Stimulated activated CD4-positive, alpha-beta T cell treated with anti-CD3 and anti-CD28 coated beads, Interleukin-1b, Interleukin-23, amount 100 ng/mL, for 24 hours (primary cell): ENCODE measurements at places on chromosomes 12 and 14.

DNA sequence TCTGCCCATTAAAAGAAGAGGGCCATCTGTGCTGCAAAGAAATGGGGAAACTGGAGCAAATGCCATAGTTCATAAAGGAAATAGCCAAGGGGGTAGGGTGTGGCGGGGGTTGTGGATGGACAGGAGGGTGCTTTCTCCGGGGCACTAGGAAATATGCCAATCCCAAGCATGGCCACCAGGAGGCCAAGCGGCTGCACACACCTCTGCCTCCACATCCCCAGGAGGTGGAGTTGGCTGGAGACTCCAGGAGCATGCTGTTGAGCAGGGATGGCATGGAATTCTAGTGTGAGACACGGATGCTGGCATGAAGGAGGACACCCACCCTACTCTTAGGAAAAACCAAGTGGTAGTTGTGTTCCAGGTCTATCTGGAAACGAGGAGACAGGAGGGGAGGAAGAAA, 25.2 kb downstream of the NID2 start:
- DNase-seq = no peak

GRCh38 chr14:95190857-95191256, 33.5 kb upstream of the DICER1 start:
- no peak for DNase-seq

GRCh38 chr14:24234095-24235005, 1.6 kb downstream of the GMPR2 start:
- no peak for DNase-seq

GRCh38 chr12:132439333-132439904, 50.5 kb upstream of the FBRSL1 start:
- DNase-seq = no peak
